Naive thymus-derived CD8-positive, alpha-beta T cell (primary cell): ENCODE measurements at places on chromosomes 3 and 15. TPM values are rescaled to one million over a fixed set of nuclear protein-coding genes. Genes with fewer than 3 reads are reported as not detected.

- no peak for DNase-seq
Observed at GRCh38 chr3:98755601-98756000, 7.5 kb upstream of the ST3GAL6 start.

DNA sequence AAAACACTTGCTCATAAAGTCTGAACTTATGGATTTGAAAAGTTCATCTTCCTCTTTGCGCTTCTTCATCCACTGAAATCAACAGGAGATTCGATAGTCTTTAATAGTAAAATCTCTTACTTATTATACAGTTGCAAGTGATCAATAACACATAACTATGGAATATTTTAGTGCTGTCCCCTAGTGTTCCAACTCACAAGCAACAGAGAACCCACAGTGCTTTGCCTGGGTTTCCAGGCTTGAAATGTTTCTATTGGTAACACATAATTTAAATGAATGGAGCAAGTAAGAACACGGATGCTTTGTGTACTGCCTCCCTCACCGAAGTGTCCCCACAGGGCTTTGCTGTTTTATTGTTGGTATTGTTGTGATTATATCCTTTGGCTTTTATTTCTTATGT lies 93.5 kb downstream of the WDR72 start:
- DNase-seq: no peak

- DNase-seq: no peak
Observed at GRCh38 chr3:168885028-168885427, 778.5 kb downstream of the MECOM start.

DNA sequence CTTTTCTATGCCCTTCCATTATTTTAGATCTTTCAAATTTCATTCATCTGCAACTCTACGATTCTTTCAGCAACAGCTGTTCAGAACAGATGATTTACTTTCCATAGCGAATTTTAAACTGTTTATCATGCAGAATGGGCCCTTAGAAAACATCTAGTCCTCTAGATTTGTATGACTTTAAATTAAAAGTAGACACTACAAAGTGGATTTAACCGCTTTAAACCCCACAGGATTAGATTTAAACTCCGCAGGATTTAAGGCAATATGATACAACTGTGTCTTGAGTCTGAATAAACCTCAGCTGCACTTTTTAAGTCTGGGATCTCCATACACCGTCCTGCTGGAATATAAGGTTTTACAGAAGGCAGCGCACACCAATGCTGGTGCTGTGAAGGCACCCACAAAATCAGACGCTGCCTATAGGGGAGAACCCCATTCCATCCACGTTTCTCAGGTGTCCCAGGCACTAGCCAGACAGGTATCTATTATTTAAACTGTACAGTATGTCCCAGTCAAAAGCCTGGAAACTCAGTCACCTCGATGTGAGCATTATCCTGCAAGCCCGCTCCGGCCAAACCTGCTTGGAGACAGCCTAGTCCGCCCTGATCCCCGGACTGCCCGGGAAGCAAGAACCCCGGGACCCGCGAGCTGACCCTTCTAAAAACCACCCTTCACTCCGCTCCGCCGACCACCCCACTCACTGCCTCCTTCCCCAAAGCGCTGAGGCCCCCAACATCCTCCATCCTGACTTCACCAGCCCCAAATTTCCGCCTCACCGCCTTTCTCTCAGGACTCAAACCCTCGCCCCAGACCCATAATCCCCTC lies 768 bp downstream of the ANO10 start:
- no peak for DNase-seq

The STRIT1 gene
- total RNA-seq: not detected

DNA sequence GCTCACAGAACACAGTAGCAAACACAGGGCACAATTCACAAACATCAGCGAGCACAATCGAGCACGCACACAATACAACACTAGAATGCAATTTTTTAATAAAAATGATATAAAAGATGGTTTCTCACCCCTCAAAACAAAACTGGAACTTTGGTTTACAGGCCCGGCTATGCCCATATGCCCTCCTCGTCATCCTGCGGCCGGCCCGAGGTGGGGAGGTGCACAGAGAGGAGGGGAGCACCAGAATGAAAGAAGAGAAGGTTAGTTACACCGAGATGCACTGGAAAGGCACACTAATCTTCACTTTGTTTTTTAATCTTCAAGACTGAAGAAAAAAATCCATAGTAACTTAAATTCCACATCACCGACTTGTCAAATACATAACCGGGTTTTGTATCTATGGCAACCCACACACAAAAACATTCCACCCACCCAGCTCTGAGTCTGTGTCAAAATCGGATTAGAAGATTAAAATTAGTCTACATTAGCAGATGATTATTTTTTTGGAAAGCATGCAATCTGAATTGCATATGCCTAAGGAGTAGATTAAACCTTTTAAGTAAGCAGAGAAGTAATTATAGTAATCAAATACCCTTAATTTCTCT lies 196.7 kb upstream of the WNT5A start:
- DNase-seq: no peak
